Fibroblast of villous mesenchyme (primary cell): ENCODE measurements at places on chromosomes 16 and 17. TPM values are rescaled to one million over a fixed set of nuclear protein-coding genes. Genes with fewer than 3 reads are reported as not detected.

- no peak for DNase-seq
Measured at GRCh38 chr17:34059423-34060220, 195.5 kb upstream of the CCL2 start.

- no peak for DNase-seq
Measured at GRCh38 chr17:77907497-77908461, 50.7 kb upstream of the TNRC6C start.

DNA sequence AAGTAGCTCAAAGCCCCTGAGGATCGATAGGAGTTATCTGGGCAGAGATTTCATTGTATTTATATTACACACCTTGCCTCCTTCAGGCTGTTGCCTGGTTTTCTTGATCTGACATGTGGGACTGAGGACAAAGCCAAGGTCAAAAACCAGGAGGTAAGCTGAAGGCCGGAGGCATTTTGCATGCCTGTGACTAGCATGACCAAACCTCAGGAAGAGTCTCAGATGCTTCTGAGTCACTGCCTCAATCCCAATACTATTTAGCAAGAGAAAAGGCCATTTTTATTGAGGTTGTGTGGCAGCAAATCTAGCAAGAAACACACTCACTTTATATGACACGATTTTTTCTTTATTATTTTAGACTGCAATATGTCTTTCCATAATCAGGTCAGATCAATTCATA, 968.1 kb downstream of the CDH11 start:
- DNase-seq: peak; percentile 18

DNA sequence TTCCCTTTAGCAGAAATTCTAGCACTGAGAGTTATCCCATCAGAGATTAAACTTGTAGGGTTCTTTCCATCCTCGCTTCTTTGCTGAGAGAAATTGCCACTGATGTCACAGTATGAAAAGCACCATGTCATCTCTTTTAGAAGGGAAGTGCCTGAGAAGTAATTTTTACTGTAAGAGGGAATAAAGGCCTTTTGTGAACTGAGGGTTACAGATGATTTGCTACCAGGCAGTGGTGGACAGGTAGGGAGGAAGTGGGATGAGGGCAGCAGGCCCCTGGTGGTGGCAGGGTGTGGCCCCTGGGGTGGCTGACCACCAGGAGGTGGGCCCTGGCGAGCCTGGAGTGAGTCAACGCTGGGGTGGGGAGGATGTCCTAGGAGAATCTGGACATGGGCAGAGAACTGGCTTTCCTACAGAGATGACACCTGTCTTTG, 6.4 kb upstream of the MILR1 start:
- no peak for DNase-seq

- no peak for DNase-seq
Measured at GRCh38 chr16:59913666-59914065, 1179.5 kb upstream of the GOT2 start.

The TP53TG3E gene
- total RNA-seq: not detected in 2 replicates

The MYO15A gene
- total RNA-seq: 0.43 and 0.97 TPM in 2 replicates

The GGT6 gene
- not detected in 2 replicates for total RNA-seq
